ENCODE measurements at places on chromosomes 5 and 9.

- DNase-seq = no peak
Observed at GRCh38 chr9:71824257-71824656, 55.9 kb upstream of the CEMIP2 start.

DNA sequence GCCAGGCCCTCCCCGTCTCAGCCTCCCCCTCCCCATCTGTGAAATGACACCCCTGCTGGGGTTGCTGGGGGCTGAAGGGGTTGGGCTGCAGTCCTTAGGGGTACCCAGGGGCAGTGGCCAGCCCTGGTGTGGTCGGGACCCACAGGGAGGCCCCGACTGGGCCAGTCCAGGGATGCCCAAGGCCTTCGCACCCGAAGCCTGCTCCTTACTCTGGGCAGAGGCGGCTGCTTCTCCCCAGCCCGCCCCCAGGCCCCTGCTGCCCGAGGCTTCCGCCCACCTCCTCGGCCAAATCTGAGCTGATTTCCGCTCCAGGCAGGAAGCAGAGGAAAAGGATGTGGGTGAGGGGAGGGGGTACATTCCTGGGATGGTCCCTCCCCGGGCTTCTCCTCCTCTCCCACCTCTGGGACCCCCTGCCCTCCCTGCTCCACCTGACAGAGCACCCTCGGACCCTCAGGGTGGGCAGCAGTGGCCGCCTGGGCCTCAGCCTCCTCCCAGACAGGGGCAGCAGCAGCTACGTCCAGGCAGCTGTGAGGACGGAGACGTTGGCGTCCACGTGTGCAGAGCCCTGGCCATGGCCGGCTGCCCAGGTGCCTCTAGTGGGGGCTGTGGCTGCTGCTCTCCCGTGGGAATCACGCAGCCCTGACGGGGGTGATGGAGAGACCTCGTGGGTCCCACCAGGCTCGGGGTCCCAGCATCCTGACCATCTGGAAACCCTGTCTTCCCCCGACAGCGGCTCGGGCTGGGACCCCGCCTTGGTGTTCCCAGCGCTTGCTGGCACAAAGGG lies 4.2 kb upstream of the NRARP start:
- no peak for DNase-seq

GRCh38 chr5:129631961-129632360 lies 115.9 kb upstream of the MINAR2 start:
- peak; percentile 66 for DNase-seq

- no peak for DNase-seq
Observed at GRCh38 chr9:96688187-96688586, 33.1 kb upstream of the PRXL2C start.

GRCh38 chr5:172741206-172741582 lies 29.8 kb downstream of the DUSP1 start:
- no peak for DNase-seq

- DNase-seq = no peak
Observed at GRCh38 chr5:36389245-36389644, 87.5 kb upstream of the RANBP3L start.
